ENCODE measurements at places on chromosomes 2 and 18. TPM values are rescaled to one million over a fixed set of nuclear protein-coding genes. Genes with fewer than 3 reads are reported as not detected.

MROH2A gene
- not detected for total RNA-seq

ZNF521 gene
- total RNA-seq = 11.6 TPM

EVX2 gene
- 0.12 TPM for total RNA-seq

ELOA2 gene
- total RNA-seq = not detected

ANKRD23 gene
- 3.2 TPM for total RNA-seq

TBC1D8 gene
- total RNA-seq = 14.4 TPM

All from mucosa of descending colon (tissue), 3 donors.